Stimulated activated CD8-positive, alpha-beta memory T cell treated with anti-CD3 and anti-CD28 coated beads, Interleukin-7, amount 100 ng/mL, for 48 hours (primary cell): ENCODE measurements at places on chromosomes 6 and 20.

DNA sequence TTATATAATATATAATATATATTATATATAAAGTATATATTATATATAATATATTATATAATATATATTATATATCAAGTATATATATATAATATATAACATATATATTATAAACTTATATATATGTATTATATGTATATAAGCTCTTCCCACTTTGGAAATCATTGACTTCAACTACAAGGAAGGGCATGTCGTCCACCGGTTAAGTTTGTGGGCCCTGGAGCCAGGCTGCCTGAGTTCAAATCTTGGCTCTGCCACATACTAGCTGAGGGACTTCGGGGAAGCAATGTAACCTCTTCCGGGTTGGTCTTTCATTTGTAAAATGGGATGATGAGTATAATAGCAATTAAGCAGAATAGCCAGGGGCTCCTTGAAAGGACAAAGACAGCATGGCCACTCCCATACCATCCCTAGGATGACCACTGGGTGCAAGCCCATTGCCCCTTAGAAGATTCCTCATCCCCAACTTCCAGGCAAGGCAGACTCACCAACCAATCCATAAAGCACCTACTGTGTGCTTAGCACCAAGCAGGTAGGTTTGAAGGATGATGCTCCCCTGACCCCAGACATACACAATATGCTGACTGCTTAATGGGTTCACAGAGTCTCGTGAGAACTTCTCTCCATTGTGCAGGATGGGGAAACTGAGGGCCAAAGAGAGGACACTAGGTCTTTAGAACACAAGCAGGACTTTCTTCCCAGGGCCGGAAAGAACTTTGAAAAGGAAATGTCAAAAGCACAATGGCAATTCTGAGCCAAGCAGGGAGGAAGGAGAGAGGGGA, 163.2 kb downstream of the MRPL14 start:
- no peak for DNase-seq

DNA sequence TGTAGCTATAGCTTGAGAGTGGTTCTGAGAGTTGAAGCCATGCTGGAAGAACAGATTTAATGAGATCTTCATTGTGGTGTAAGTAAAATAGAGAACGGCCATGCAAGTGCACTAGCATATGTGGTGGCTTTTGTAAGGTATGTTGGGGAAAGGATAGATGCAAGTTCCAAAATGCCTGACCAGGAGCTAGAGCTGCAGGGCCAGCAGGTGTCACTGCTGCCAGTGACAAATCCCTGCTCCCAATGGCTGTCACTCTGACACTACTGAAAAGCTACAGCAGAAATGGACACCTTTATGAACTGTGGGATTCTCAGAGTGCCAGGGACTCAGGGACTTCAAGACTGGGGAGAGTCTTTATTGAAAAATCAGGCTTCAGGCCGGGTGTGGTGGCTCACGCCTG, 23.1 kb upstream of the VIP start:
- no peak for DNase-seq

- DNase-seq, result no peak
These were observed 658.2 kb downstream of the GRIK2 start for GRCh38 chr6:102051720-102052119.

- no peak for DNase-seq
These were observed 30.4 kb downstream of the FYN start for GRCh38 chr6:111842891-111843290.

- DNase-seq, result no peak
These were observed 4.9 kb downstream of the FOXC1 start for GRCh38 chr6:1614448-1615150.

- no peak for DNase-seq
These were observed 18.2 kb upstream of the RBL1 start for GRCh38 chr20:37114012-37114411.

- no peak for DNase-seq
These were observed 58.2 kb downstream of the IRF4 start for GRCh38 chr6:449486-450419.

- no peak for DNase-seq
These were observed 334.9 kb downstream of the RFPL4B start for GRCh38 chr6:112682071-112682470.

DNA sequence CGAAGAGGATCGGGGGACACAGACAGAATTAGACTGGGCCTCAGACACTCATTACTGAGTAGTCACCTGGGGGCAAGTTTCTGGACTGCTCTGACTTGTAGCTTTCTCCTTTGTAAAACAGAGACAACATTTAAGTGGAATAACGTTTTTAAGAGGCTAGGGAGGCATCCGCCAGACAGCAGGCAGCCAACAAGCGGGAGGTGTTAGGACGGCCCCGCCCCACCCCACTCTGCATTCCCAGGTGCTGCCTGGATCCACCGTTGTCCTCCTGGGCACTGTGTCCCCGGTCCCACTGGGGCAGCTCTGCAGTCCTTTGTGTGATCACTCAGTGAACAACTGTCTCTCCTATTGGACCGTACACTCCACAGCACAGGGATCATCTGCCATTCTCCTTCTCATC, 113.8 kb downstream of the IRF4 start:
- no peak for DNase-seq

GRCh38 chr20:22333885-22334545, 250.4 kb downstream of the FOXA2 start:
- DNase-seq, result no peak

- DNase-seq, result no peak
These were observed 28.0 kb downstream of the RAB44 start for GRCh38 chr6:36725581-36725980.

- DNase-seq, result no peak
These were observed at the start of gene BEND6 for GRCh38 chr6:56954403-56955170. TSS of gene BEND6 (plus strand) at chr6:56955107. CDS start at chr6:56981811, 26,704 bp downstream.

DNA sequence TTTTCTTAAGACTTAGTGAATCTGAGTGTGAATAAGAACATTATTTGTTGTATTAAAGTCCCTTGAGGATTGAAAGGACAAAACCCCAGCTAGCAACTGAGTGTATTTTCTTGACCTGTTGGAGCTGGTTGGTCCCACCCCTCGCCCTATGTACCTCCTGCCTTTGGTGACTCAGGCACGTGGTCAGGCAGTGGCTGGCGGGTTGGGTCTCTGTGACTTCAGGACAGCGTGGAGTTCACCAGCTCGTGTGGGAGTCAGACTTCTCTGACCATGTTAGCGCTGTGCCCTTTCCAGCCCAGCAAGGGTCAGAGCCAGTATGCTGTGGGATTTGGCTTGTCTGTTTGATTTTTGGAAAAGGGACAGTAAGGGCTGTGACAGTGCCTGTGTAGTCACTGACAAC, 93.7 kb downstream of the SSR1 start:
- DNase-seq, result peak; percentile 17

DNA sequence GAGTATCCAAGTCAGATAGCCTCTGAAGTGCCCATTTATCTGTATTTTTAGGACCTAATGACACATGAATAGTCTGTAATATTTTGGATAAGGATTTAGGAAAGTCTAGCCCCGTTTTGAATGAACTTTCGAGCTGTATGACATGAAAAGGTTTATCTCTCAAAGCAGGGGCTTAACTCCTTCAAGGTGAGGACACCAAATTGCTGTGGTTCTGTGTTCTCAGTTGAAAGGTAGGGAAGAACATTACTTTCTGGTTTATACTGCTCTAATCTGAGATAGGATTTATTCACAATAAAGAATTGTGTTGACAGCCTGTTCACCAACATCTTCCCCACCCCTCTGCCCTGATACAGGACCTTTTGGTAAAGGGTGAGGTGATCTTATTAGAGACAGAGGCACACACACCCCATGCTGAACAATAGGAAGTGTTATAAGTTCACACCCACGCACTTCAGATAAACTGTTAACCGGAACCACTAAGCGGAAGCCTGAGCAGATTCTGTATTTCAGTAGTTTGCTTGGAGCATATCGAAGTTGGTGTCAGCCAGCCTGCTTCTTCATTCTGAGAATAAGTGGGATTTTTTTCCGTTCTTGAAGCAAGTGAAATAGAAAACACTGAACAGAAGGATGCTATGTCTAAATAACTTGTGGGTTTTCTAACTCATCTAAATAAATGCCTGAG, 223.3 kb downstream of the TMEM242 start:
- peak; percentile 46 for DNase-seq
